CD4-positive, alpha-beta T cell treated with Interleukin-12 subunit alpha and Interleukin-12 subunit beta, for 1 hour (primary cell): ENCODE measurements at places on chromosomes 2 and 18.

- no peak for DNase-seq
These were observed 1.4 kb upstream of the KIF1A start for GRCh38 chr2:240821429-240821778.

- no peak for DNase-seq
These were observed 21.1 kb upstream of the GALNT5 start for GRCh38 chr2:157236404-157236803.

- no peak for DNase-seq
These were observed 68.3 kb downstream of the RIF1 start for GRCh38 chr2:151478011-151478410.

GRCh38 chr2:149070681-149071320 is 32.3 kb downstream of the LYPD6B start:
- DNase-seq, result no peak

DNA sequence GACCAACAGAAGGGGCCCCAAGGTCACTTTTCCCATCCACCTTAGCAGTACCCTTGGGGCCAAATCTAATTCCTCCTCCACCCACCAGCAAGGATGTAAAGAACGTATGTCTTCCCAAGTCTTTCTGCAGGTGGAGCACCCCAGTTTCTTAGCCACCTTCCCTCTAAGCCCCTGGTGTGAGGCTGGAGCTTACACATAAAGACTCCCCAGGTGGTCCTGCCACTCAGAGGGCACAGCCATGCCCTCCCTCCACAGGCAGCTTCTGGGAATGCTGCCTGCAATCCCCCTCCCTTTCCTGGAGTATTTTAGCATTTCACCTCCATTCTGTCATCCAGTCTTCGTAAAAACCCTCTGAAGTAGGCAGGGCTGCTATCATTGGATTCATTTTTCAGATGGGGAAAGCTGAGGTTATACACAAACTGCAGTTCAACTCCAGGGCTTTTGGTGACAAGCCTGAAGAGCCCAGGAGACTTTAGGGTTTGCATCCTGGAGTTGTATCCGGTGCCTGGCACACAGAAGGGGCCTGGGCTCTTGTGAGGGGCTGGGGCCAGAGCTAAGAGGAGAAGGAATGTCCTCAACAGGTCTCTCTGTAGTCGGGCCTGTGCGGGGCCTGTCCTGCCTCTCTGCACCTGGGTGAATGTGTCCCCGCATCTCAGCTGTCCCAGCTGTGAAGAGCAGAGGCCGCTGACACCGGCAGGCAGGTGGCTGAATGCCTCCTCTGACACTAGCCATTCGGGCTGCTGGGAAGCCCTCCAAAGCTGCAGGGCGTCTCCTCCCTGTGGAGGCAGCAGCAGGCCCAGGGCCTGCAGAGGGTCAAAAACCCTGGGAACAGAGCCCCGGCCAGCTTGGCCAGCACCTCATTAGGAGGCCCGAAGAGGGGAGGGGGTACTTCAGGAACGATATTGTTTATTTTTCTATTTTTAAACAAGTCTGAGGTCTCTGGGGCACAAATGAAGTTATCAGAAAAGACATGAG is 27.6 kb downstream of the CIB4 start:
- no peak for DNase-seq

GRCh38 chr2:172749388-172749787 is 13.7 kb downstream of the RAPGEF4 start:
- DNase-seq, result no peak
